ENCODE measurements at places on chromosomes 16 and 17.

GRCh38 chr16:79169239-79169638 is 431.3 kb downstream of the MAF start:
- DNase-seq: no peak

- DNase-seq: no peak
These were observed 19.2 kb upstream of the SREBF1 start for GRCh38 chr17:17855976-17856375.

DNA sequence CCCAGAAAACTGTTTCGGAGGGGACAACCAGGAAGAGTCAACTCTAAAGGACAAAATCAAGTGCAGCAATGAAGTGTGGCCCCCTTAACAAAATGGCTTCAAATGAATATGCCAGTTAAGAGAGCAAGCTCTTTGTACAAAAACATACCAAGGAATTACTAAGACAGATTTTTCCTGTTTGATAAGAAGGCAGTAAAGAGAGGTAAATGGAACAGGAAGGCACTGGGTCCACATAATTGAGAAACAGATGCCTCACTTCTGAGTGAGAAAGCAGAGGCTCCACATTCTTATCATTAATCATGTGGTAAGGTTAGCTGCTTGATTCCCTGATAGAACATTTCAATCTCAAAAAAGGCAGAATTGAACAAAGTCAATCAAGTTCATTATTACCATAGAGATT is 44.9 kb downstream of the MBTD1 start:
- DNase-seq: no peak

DNA sequence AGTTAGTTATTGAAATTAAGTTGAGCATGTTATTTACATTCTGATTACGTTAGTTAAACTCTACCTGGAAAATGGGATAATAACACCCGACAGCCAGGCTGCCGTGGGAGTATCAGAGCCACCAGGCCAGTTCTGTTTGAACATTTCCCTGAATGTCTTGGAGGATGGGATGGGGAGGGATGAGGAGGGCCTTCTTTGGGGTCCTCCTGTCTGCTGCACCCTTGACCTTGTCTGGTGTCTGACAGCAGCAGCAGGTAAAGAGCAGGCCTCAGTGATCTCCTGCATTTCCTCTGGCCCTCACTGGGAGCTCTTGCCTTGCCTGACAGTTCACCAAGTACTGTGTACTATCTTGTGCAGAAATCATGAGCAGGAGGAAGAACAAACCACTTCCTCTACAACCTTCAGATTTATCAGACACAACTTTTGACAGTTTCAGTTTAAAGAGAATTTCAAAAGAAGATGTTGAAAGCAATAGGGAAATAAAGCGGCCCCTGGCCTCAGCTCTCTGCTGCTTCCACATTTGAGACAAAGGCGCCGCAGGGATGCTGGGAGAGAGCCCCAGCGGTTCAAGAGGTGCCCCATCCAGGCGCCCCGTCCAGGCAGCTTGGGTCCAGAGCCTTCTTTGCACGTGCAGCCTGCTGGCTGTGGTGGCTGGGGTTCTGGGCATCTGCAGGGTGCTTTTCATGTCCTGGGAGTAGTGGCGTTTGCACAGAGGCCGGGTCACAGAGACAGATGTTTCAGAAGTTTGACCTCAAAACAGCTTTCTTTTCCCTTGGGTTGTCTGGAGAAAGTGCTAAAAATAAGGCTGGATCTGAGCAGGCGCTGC is 25.3 kb downstream of the CMIP start:
- DNase-seq: no peak

GRCh38 chr17:28484296-28484695 is 10.9 kb downstream of the SLC13A2 start:
- DNase-seq: no peak

GRCh38 chr17:82619641-82620040 is 28.6 kb downstream of the WDR45B start:
- no peak for DNase-seq

GRCh38 chr16:26374279-26374925 is 682.6 kb downstream of the HS3ST4 start:
- DNase-seq: no peak
